Stimulated activated CD4-positive, alpha-beta T cell treated with anti-CD3 and anti-CD28 coated beads, Interleukin-2, amount 100 ng/mL, for 24 hours (primary cell): ENCODE measurements at places on chromosomes 5 and 9.

GRCh38 chr5:132427281-132428146 lies 58.0 kb downstream of the SLC22A5 start:
- peak; percentile 56 for DNase-seq

DNA sequence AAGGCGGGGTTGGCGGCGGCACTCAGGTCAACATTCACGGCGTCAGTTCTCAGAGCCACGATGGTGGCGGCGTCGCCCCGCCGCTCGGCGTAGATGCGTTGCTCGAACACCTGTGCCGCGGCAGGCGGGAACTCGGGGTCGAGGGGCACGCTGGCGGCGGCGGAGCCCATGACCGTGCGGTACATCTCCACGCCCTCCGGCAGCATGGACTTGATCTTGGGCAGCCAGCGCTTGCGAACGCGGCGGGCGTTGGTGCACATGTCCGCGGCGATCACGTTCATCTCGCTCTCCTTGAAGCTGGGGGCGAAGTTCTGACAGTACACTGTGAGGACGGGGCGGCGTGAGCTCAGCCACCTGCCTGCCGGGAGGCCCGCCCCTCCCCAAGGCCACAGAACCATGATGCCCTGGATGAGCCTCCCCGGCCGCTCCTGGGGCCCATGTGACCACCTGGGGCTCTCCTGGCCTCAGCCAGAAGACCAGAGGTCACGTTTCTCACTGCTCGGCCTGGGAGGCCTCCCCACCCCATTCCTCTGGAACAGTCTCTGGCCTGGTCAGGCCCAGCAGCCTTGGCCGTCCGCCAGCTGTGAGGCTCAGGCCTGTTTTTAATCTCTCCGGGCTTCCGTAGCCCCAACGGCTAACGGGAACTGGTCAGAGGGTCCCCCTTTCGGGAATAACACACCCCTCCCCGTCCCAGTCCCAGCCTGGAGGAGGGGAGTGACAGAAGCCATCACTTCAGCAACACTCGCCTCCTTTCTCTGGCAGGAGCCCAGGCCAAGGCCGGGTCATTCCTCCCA lies 50.7 kb upstream of the UBAC1 start:
- DNase-seq: no peak

DNA sequence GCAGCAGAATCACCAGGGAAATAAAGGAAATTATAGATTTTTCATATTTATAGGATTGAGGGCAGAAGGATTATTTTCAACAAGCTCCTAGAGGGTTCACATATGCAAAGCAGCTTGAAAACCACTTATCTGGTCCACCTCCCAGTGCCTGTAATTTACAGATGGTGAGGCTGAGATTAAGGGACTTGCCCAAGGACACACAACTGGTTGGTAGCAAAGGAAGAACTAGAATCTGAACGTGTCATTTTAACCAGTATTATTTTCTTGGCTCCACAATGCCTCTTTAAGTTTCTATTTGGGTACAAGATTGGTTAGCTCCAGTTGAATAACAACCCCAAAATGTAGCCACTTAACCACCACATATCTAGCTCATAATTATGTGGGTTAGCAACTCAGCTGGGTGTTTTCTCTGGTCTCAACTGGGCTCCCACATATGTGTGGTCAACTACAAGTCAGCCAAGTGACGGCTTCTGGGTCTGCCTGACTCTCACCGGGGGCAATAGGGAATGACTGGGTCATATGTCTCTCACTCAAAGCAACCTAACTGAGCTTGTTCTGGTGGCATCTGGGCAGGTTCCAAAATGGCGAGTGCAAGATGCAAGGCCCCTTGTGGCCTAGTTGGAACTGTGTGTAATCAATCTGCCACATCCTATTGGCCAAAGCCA lies 127.7 kb downstream of the ZDHHC21 start:
- no peak for DNase-seq

- no peak for DNase-seq
These were observed 13.8 kb upstream of the SMIM23 start for GRCh38 chr5:171771856-171772255.

- peak; percentile 43 for DNase-seq
These were observed 6.4 kb downstream of the ARRDC1 start for GRCh38 chr9:137611623-137612609.

DNA sequence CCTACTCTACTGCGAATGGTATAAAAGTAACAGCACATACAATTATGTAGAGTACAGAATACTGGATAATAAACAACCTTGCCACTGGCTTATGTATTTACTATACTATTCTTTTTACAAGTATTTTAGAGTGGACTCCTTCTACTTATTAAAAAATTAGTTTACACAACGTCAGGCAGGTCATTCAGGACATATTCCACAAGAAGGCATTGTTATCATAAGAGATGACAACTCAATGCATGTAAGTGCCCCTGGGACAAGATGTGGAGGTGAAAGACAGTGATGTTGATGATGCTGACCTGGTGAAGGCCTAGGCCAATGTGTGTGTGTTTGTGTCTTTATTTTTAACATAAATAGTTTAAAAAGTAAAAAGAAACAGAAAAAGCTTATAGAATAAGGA lies 421.7 kb downstream of the CDH12 start:
- DNase-seq: no peak

DNA sequence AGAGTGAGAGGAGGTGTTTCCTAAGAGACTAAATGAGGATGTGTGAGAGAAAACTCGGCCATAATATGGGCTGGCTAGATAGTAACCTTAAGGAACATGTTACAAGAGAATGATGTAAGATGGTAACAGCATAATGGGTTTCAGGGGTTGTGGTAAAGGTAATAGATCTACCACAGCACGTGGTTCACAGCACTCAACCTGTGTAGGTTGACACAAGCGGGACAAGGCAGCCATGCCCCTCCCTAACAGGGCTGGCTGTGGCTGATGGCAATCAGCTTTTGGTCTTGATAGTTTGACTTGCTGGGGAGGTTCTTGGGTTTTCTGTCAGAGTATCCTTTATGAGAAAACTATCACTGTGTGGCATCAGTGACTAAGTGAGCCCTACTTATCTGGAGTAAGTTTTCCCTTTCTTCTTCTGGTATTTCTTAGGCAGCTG lies 138.6 kb downstream of the TRIO start:
- peak; percentile 8 for DNase-seq

DNA sequence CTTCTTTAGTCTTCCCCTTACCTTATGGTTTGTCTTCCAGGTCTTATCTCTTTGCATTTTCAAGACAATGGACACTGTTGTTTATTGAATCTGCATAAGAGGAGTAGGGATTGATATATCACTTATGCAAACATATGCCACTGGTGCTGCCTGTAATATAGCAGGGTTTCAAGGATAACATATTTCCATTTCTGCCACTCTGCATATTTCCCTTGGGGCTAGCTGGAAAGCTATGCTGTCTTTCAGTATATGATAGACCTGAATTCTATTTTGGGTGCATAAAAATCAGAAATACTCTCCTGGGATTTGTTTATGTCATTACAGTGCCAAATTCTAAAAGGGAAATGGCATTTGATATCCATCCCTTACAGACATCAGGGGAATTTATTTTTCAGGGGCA lies 400.2 kb downstream of the TLR4 start:
- DNase-seq: no peak

- no peak for DNase-seq
These were observed 7.3 kb downstream of the QSOX2 start for GRCh38 chr9:136238342-136238732.

GRCh38 chr5:113343343-113343742 lies 91.4 kb downstream of the TSSK1B start:
- no peak for DNase-seq

GRCh38 chr5:131495536-131496399 lies 139.3 kb downstream of the RAPGEF6 start:
- DNase-seq: no peak

- no peak for DNase-seq
These were observed 60.5 kb upstream of the C9orf72 start for GRCh38 chr9:27633764-27634163.

DNA sequence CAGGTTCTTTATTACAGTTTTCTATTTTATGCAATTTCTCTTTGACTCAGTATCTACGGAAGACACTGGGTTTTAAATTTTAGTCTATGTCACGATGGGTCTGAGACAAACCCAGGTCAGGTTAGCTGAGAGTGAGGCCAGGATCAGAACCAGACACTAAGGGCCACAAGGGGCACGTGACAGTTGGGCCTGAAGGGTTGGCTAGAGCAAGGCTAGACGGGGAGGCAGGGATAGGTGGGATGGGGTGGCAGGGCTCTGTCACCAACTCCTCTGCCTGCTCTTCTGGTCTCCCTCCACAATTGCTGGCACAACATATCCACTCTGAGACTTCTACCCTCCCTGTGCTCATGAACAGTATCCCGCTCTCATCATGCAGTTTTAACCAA lies 76.4 kb downstream of the MED27 start:
- no peak for DNase-seq

DNA sequence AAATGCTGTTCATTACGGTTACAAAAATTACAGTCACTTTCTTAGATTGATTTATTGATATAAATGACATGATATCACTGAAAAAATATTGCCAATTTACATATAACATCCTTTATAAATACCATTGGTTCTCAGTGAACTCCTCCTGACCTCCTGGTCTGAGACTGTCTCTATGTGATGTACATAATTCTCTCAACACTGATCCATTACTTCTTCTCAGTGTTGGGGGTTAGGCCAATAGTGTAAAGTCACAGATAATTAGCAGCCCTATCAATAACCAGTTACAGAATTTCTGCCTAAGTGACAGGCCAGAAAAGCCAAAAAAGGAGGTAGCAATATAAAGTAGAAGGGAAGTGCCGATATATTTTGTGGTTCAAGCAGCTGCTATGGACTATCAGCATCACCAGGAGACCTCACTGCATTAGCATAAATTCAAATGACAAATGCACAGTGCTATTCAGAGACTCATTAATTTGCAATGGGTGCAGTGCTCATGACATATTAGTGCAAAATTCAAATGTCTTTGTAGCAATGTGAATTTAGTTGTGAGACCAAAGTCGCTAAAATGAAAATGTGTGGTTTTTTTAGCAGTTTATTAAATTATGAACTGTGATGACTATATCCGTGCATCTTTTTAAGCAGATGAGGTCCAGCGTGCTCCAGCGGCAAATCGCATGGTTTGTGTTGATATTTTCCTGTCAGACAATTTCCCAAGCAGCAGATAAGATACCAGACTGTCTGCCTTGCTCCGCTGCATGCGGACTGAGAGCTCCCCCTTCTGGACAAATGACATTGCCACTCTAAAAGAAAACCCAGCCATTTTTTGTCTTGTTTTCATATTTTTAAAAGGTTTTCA lies 144.6 kb downstream of the CETN3 start:
- DNase-seq: peak; percentile 46

- no peak for DNase-seq
These were observed 5.8 kb upstream of the ZBTB43 start for GRCh38 chr9:126799034-126799433.

DNA sequence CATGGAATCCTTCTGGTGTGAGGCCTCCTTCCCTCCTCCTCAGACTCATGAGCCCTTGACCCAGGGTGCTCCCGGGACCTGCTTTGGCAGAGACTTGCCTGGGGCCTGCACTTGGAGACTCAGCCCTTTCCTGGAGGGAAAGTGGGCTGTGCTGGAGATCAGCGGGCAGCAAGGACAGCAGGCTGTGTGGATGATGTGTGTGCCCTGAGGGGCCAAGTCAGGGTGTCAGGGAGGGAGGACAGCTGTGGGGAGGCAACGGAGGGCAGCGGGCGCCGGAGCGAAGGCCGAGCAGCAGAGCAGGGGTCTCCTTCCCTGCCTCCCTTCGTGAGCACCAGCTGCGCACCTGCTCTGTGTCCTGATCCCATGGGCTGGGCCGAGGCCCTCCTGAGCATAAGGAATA lies 6.1 kb upstream of the CSF2 start:
- DNase-seq: no peak

DNA sequence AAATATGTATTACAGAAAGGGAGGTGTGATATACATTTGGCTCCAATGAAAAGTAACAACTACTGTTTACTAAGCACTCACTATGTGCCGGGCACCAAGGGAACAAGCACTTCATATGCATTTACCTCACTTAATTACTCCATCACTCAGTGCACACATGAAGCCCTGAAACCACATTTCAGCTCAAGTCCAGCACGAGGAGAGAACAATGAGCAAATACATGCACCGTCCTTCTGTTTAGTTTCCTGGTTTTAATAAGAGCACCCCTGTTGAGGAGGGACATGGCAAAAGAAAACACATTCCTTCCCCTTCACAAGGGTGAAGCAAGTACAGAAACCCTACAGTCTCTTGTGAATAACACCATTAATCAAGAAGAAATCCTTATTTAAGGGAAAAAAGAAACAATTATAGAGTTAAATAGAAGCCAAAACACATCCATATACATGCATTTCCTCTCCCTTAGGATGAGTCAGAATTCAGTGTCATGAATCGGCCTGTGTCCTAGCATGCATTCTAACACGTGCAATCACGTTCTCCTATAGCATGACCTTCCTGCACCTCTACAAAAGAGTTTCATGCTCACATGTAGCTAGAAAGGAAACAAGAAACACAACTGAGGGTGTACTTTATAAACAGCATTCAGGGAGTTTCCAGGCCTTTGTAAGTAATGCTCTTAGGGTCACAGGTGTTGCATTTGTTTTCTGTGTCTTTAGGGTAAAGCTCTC lies 411.6 kb downstream of the BNC2 start:
- DNase-seq: no peak

DNA sequence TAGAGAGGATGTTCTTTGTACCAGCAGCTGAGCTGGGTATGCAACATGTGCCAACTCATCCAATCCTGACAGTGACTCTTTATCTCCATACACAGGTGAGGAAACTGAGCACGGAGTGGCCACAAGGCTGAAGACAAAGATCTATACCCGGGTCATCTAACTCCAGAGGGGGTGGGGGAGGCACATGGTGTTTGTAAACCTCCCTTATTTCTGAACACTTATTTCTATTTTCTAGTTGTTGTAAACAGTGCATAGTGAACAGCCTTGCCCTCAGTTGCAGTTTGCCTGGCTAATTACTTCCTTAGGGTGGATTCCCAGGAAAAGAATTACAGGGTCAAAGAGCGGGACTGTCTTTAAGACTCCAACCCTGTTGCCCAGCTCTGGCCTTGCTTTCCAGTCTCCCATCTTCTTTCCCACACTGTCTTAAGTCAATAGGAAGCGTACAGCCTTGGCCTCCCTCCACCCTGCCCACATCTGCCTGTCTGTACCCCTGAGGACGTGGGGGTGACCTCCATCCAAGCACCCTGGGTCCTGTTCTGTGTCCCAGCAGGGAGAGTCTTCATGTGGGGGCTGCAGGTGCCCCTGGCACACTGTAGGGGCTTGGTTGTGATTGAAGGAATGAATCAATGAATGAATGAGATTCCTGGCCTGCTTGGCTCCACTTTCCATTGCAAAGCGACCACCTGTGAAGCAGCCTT lies 13.2 kb upstream of the FIBCD1 start:
- DNase-seq: no peak

GRCh38 chr5:69167493-69167855 lies 524 bp downstream of the CCNB1 start:
- no peak for DNase-seq
